ENCODE measurements at places on chromosomes 1 and 21. TPM values are rescaled to one million over a fixed set of nuclear protein-coding genes. Genes with fewer than 3 reads are reported as not detected.

KCNJ6 gene
- total RNA-seq: not detected

EPHB2 gene
- 0.08 TPM for total RNA-seq

PAPPA2 gene
- not detected for total RNA-seq

OR2T2 gene
- total RNA-seq: not detected

IGSF3 gene
- 0.08 TPM for total RNA-seq

- no peak for DNase-seq
Measured at GRCh38 chr1:188425687-188426086, 1596.9 kb downstream of the PLA2G4A start.

- DNase-seq: no peak
Measured at GRCh38 chr1:228218513-228219244, 10.8 kb downstream of the OBSCN start.

DNA sequence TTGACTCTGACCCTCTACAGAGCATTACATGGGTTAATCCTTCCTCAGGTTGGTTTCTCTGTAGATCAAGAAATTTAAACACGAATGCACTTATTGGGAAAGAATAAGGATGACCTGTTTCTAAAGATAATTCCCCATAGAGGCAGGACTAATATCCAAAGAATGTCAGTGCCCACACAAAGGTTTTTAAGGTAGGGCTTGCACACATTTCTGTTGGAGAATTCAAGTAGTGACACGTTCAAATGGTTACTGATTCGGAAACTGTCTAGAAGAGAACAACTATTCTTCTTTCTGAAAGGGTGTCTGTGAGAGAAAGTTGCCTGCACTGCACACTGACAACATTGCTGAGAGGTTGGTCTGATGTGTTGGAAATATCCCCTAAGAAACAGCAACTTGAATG is 167.3 kb downstream of the ZNF326 start:
- no peak for DNase-seq

DNA sequence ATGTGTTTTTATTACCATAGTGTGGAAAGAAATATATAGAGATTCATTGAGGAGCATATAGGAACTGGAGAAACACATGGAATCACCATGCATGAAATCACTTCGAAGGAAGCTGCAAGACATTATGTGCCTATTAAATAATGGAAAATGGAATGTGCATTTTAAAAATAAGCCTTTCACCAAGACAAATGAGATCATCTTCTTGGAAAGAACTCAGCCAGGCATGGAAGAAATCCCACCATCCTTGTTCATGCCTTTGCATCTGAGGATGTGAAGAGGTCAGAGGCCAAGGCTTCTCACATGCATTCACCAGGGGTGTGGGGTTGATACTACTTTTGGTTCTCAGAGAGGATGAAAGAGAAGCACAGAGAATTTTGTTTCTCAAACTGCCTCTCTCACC is 50.0 kb downstream of the C1orf198 start:
- no peak for DNase-seq

GRCh38 chr1:164787834-164788231 is 228.8 kb downstream of the PBX1 start:
- no peak for DNase-seq

- DNase-seq: no peak
Measured at GRCh38 chr1:174090471-174090870, 68.3 kb upstream of the RC3H1 start.

DNA sequence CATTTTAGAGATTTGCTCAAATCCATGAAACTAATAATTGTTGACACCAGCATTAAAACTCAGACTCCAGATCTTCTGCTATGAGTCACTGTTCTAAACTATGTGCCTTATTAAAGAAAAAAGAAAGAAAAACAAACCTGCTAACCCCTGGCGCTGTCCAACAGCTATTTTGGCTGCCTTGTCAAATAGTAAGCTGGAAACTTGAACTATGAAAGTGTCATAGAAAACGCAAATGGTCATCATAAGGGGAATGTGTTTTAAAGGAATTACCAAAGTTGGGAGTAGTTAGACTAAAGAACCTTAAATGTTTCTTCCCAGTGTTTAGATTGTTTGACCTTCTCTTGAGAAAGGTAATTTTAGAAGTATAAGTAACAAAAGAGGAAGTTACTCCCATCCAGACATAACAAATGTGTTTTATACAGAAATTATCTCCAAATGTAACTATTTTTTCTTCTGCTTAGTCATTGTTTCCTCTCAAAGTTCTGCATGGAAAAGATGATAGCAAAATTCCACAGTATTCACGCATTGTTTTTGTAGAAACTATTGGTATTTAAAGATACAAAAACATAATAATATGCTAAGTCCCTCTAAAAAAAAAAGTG is 272.4 kb downstream of the TPR start:
- no peak for DNase-seq

- no peak for DNase-seq
Measured at GRCh38 chr1:188708795-188709535, 1768.7 kb downstream of the BRINP3 start.

GRCh38 chr1:189616893-189617292 is 860.8 kb downstream of the BRINP3 start:
- no peak for DNase-seq

DNA sequence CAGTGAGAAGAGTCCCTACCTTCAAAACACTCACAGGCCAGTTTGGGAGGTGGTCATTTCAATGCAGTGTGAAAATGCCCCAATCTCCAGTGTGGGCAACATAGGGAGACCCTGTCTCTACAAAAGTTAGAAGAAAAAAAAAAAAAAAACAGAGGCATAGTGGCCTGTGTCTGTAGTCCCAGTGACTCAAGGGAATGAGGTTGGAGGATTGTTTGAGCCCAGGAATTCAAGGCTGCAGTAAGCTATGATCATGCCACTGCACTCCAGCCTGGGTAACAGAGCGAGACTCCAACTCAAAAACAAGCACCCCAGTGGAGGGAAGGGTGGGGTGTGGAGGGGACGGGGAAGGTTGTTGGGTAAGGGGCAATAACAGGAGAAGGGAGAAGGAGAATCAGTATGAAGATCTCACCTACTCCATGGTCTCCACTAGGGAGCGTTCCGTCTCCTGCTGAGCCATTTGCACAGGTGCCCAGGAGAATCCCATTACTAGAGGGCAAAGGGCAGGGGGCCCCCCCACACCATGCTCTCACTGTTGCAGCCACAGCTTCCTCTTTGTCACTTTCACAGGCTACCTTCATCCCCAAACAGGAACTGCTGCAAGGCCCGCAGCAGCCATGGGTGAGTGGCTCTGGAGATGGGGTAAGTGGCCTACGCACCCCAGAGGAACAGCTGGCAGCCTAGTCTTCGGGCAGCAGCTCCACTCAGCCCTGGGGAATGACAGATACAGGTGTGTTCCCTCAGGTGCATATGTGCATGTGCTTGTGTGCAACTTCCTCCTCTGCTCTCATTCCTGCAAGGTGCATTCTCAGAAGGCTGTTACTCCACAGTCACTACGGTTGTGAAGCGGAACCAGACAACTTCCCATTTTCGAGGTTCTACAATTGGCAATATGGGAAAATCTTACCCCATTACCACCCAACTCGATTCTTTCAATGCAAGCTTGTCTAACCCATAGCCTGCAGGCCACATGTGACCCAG is 87.9 kb upstream of the LYST start:
- DNase-seq: peak; percentile 72

- DNase-seq: no peak
Measured at GRCh38 chr1:51435878-51436277, 83.2 kb downstream of the EPS15 start.

DNA sequence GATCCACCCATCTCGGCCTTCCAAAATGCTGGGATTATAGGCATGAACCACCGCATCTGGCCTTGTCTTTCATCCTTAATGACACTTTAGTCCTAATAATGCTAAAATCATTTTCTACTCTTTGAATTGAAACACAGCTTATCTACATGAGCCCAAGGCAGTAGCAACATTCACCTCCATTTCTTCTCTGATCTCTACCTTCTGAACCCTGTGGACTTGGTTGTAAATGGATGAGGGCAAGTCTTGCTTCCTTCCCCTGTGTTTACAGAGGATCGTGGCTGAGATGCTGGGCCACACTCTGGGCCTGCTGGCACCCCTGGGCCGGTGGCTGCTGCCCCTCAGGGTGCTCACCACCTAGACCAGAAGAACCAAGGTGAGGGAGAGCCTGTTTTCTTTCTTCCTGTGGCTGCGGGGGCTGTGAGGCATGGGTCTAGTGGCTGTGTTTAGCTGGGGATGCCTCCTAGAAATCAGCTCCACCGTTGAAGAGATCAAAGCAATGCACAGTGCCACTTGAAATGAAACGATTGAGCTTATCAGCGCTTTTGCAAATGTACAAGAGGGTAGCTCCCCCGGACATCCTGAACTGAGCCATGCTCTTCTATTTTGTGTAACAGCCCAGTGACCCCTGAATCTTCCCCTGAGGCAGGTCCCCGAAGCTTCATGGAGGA is 32.2 kb upstream of the LGALS8 start:
- no peak for DNase-seq

- DNase-seq: peak; percentile 16
Measured at GRCh38 chr1:223161321-223161720, 18.3 kb upstream of the TLR5 start.
